Activated T-helper 17 cell treated with anti-CD3 and anti-CD28 coated beads, Interleukin-2, amount 50 U/mL, for 72 hours (primary cell): ENCODE measurements at places on chromosomes 2 and 18. TPM values are rescaled to one million over a fixed set of nuclear protein-coding genes. Genes with fewer than 3 reads are reported as not detected.

TCF23 gene
- not detected for total RNA-seq

CHRNG gene
- not detected for total RNA-seq

SYT4 gene
- total RNA-seq: not detected

PCARE gene
- total RNA-seq: not detected

WNT6 gene
- total RNA-seq: 0.29 TPM

LHCGR gene
- not detected for total RNA-seq

DNA sequence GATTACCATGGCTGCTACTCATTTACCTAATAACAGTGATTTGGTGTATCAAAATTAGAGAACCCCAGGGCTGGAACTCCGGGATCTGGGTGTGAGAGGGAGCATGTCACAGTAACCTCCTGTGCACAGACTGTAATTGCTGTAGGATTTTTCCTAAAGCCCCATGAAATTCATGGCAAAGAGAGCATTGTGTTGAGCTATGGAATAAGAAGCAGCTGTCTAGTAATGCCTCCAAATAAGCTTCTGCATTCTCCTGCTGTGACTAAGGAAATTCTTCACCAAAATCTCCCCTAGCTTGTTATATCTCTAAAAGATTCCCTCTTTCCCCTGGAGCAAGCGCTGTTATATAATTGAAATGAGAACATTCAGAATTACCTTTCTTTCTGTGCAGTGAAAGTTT is 158.1 kb upstream of the SPATS2L start:
- no peaks in the 10 kb centered on the region for H3K36me3 ChIP-seq
- ATAC-seq: no peak
- H3K4me3 ChIP-seq: no peak overlapping the region
- peaks cover 14% of the 10 kb centered on the region for H3K27me3 ChIP-seq

- H3K4me3 ChIP-seq: peak overlapping the region; percentile 49
- no peaks in the 10 kb centered on the region for H3K36me3 ChIP-seq
- peak overlapping the region; percentile 50 for H3K27ac ChIP-seq
- H3K27me3 ChIP-seq: no peaks in the 10 kb centered on the region
- no peak for ATAC-seq
Observed at GRCh38 chr2:10030311-10030736, 13.0 kb upstream of the KLF11 start.

DNA sequence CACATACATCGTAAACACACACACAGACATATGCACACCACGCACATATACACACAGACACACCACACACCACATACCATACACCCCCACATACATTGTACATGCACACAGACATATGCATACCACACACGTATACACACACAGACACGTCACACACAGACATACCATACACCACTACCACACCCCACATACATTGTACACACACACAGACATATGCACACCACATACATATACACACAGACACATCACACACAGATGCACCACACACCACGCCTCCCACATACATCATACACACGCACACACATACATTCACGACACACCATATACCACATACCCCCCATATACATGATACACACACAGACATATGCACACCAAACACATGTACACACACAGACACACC is 58.4 kb downstream of the KIF5C start:
- H3K27me3 ChIP-seq: no peaks in the 10 kb centered on the region
- no peak overlapping the region for H3K27ac ChIP-seq
- H3K36me3 ChIP-seq: peaks cover 23% of the 10 kb centered on the region

DNA sequence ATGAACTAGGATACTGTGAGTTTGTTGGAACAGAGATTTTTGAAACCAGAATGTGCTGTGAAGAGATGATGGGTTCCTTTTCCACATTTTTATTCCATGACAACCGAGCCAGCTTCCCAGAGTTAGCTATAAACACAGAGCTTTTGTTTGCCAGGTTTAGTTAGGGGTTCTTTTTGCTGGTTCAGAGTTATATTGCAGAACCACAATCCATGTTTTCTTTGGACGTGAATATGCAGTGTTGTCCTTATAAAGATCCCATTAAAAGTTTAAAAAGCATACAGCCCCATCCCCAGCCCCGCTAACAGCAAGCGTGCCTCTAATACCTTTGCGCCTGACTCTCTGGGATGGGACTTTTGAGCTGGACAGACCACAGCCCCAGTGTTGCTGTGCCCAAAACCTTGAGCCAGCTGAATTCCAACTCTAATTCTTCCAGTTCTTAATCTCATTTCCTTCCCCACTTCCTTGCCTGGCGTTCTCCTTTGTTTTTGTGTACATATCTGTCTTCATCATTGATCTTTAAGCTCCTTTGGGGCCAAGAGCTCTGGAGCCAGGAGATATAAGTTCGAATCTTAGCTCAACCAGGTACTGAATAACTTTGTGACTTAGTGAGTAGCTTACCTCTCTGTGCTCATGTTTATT is 72.3 kb downstream of the SPATS2L start:
- no peak overlapping the region for H3K4me3 ChIP-seq
- peak overlapping the region; percentile 13 for H3K27ac ChIP-seq
- peaks cover 33% of the 10 kb centered on the region for H3K4me1 ChIP-seq
- no peaks in the 10 kb centered on the region for H3K36me3 ChIP-seq
- H3K27me3 ChIP-seq: no peaks in the 10 kb centered on the region

- ATAC-seq: no peak
- peaks cover 12% of the 10 kb centered on the region for H3K4me1 ChIP-seq
- peaks cover 17% of the 10 kb centered on the region for H3K27me3 ChIP-seq
- H3K36me3 ChIP-seq: no peaks in the 10 kb centered on the region
Observed at GRCh38 chr2:100067784-100068183, 74.6 kb downstream of the AFF3 start.

GRCh38 chr2:128498086-128498485 is 179.4 kb upstream of the HS6ST1 start:
- no peak for ATAC-seq
- H3K27me3 ChIP-seq: no peaks in the 10 kb centered on the region
- H3K4me1 ChIP-seq: no peaks in the 10 kb centered on the region

DNA sequence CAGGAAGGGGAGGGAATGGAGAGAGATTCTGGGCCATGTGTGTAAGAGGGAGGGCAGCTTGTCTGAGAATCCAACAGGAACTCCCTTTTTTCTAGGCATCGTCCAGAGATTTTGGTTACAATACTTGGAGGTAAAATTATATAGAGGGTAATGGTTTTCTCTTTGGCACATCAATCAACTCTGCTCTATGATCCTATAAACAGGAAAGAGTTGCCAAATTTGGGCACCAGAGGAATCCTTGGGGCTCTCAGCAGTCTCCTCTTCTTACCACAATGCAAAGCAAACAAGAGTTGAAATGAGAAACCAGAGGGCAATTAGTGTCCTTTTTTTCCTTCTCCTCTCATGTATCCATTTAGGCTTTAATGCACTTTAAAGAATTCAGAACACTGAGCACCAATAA is 243.4 kb downstream of the SLC8A1 start:
- no peaks in the 10 kb centered on the region for H3K4me1 ChIP-seq
- H3K27me3 ChIP-seq: no peaks in the 10 kb centered on the region
- H3K27ac ChIP-seq: no peak overlapping the region

DNA sequence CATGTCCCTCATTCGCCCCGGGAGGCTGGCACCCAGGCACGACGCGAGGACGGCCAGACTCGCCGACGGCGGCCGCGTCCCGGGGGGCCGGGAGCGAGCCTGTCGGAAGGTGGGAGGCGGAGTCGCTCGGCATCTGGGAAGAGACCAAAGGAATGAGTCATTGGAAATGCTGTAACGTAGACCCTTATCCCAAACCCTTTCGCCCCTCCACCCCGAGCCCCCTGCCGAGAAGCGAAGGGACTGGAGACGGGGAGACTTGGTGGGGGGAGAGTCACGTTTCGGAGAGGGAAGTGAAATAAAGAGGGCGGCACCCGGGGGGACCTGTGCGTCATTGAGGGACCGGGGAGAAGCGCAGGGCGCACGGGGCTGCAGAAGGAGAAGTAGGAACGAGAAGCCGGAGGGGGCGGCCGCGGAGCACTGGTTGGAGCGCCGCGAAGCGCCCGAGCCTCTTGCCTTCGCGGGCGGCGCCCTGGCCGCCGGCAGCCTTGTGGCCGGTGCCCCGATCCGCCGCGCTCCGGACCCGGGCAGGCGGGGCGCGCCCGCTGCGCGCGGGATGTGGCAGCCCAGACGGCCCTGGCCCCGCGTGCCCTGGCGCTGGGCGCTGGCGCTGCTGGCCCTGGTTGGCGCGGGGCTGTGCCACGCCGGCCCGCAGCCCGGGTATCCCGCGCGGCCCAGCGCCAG is at the start of gene EMILIN2:
Gene EMILIN2 (plus strand): TSS at position 371 of the 681 bp plus-strand sequence. CDS start 183 bp downstream, at position 554.
- ATAC-seq: peak; percentile 36
- H3K4me1 ChIP-seq: peaks cover 24% of the 10 kb centered on the region
- no peak within 1 kb of the TSS for H3K27ac ChIP-seq
- H3K4me3 ChIP-seq: peak within 1 kb of the TSS; percentile 80
- H3K27me3 ChIP-seq: peaks cover 34% of the 10 kb centered on the region

DNA sequence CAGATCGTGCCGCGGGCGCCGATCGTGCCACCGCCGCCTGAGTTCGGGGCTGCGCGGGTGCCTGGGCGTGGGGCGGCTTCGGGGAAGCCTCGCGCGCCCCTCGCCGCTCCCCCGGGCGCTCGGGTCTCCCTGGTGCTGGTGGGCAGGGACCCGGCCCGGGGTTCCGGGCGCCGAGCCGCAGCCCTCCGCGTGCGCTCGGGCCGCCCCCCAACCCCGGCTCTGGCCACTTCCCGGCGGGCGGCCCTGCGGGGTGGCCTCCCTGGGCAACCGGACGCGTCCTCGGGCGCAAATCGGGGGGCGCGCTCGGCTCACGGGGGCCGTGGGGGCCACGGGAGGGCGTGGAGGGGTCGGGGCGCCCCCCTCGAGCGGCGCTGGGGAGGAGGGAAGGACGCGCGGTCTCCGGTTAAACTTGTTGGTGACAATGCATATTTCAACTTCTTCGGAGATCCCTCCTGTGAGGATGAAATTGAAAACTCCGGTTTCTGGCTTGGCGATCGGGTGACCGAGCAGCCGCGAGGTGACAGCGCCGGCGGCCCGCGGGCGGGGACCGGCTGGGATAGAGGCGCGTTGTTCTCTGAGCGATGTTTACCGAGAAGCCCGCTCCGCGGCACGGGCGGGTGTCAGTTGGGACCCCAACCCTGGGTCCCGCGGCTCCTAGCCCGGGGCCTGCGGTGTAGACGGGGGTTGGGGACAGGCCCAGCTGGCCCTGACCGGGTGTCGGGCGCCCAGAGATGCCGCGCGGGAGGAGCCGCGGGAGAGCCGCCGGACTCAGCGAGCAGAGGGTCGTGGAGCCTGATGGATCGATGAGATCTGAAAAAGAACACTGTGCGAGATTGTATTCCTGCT is 676 bp downstream of the SH3BP4 start:
- no peaks in the 10 kb centered on the region for H3K36me3 ChIP-seq
- peak overlapping the region; percentile 16 for H3K4me3 ChIP-seq
- H3K27ac ChIP-seq: no peak overlapping the region
- peaks cover 66% of the 10 kb centered on the region for H3K27me3 ChIP-seq
- H3K4me1 ChIP-seq: no peaks in the 10 kb centered on the region
- ATAC-seq: no peak

DNA sequence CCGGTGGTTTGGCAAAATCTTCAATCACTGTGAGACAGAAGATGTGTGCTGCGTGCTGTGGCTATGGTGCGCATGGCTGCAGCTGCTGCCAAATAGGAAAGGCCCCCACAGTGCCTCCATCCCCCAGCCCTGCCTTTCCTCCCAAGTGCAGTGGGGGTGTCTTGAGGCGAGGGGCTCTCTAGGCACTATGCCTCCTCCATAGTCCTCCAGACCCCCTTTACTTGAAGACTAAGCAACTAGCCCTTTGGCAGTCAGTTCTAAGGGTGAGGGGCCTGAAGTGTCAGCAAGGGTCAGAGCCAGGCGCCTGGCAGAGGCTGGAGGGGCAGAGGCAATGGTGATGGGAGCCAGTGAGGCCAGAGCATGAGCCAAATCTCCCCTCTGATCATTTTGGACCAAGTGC is 13.6 kb upstream of the TMEM185B start:
- H3K4me1 ChIP-seq: peaks cover 6% of the 10 kb centered on the region
- H3K27ac ChIP-seq: no peak overlapping the region
- no peaks in the 10 kb centered on the region for H3K36me3 ChIP-seq
- no peaks in the 10 kb centered on the region for H3K27me3 ChIP-seq
- H3K4me3 ChIP-seq: no peak overlapping the region

DNA sequence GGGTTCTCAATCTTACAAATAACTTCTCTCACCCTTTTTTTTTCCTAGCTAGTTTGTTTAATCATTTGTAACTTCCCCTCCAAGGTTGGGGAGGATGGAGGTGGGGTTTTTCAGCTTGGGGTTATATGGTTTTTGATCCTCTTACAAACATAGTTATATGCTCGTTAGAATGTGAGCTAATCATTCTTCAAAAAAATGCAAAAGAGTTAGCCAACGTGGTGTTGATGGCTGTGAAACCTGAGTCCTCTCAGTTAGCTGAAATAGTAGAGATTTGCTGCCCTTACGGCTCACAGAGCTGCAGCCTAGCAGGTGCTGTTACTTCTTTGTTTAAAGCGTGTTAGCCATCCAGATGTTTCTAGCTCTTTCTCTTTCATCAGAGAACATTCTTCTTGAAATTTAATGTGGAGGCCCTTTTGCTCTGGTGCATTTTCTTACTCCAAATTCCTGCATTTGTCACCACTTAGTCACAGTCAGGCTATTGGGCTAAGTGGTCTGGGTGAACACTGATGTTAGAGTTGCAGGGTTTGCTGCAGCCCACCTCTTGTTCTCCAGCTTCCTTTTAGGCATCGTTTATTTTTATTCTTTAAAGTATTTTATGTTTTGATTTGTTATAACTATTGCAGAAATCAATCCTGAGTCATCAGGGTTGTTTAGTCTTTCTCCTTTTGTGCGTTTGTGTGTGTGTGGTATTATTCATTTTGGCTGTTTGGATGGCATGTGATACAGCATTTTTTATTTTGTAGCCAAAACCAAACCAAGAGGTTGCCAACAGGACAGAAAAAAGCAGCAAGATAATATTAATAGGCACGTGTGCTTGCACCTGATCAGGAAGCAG is 41.1 kb downstream of the LIMS1 start:
- H3K4me1 ChIP-seq: peaks cover 16% of the 10 kb centered on the region
- H3K27me3 ChIP-seq: no peaks in the 10 kb centered on the region
- no peak overlapping the region for H3K27ac ChIP-seq
- H3K36me3 ChIP-seq: no peaks in the 10 kb centered on the region

DNA sequence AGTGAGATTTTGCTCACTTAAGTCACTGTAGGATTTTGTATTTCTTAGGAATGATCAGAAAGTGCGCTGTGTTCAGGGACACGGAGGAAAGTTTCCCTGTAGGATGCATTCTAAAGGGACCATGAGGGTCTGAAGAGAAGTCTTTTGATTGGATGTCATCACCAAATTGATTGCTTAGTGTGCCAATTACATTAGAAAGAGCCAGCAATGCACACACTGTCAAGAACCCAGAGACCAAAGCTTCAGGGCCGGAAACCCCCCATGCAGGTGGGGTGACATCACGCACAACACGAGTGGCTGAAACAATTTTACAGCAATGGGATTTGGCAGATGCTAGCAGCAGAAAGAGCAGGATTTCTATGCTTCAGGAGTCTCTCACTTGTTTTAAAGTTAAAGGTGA is 242.4 kb downstream of the NAPG start:
- H3K4me1 ChIP-seq: no peaks in the 10 kb centered on the region
- peaks cover 19% of the 10 kb centered on the region for H3K27me3 ChIP-seq
- H3K36me3 ChIP-seq: no peaks in the 10 kb centered on the region
- ATAC-seq: no peak

DNA sequence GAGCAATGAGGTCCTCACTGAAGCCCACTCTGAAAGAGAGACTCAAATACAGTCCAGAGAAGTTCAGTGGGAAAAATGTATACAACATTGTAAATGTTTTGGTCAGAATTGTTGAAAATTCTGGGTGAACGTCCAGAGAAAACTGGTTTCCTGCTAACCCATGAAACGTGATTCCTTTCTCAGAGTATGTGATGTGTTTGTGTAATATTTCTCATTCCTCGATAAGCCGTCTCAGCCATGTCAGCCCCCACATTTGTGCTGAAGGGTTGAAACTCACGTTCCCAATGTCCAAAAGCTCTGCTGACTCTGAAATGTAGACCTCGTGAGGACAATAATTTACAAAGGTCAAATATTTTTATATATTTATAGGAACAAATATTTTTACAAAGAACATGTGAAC is 51.6 kb downstream of the BMP10 start:
- no peaks in the 10 kb centered on the region for H3K27me3 ChIP-seq
- H3K27ac ChIP-seq: peak overlapping the region; percentile 77
- no peak overlapping the region for H3K4me3 ChIP-seq
